ENCODE measurements at places on chromosomes 5 and 9. TPM values are rescaled to one million over a fixed set of nuclear protein-coding genes. Genes with fewer than 3 reads are reported as not detected.

- peaks cover 10% of the 10 kb centered on the region for H3K27me3 ChIP-seq
- no peak overlapping the region for H3K4me3 ChIP-seq
- H3K4me1 ChIP-seq: no peaks in the 10 kb centered on the region
- no peak overlapping the region for H3K27ac ChIP-seq
- no peaks in the 10 kb centered on the region for H3K36me3 ChIP-seq
- DNase-seq: no peak
Observed at GRCh38 chr5:14247054-14247386, 103.9 kb downstream of the TRIO start.

Gene SPATA31C1
- total RNA-seq: not detected

DNA sequence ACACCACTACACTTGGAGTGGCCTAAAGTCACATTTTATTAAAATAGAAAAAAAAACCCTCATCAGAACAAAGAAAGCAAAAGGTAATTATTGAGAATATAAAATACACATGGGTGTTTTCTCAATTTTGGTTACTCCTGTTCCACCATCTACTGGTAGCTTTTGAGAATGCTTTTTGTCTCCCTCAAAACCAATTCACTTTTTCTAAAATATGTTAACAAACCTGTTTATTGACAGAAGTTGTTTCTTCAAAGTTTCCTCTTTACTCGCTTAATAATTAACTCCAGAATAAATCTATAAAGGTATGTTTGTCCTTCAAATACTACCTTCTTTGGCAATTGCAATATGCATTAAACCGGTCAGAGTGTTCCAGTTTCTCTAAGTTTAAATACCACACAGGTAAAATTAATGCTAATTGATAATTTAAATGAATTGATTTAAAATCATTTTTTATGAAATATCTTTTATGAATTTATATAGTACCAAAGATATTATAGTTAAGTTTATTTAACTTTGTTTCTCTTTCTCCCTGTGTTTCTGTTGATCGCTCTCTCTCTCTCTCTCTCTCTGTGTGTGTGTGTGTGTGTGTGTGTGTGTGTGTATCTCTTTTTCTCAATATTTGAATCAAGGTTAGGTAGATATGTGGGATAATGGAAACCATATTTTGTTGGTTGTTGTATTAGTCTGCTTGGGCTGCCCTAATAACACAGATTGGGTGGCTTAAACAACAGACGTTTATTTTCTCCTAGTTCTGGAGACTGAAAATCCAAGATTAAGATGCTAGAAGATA lies 487.4 kb downstream of the PRDM9 start:
- no peaks in the 10 kb centered on the region for H3K4me1 ChIP-seq
- no peak for DNase-seq
- no peaks in the 10 kb centered on the region for H3K27me3 ChIP-seq
- H3K36me3 ChIP-seq: no peaks in the 10 kb centered on the region
- H3K4me3 ChIP-seq: no peak overlapping the region

- H3K27me3 ChIP-seq: no peaks in the 10 kb centered on the region
- H3K4me1 ChIP-seq: no peaks in the 10 kb centered on the region
- no peak for DNase-seq
- no peak overlapping the region for H3K4me3 ChIP-seq
- no peak overlapping the region for H3K27ac ChIP-seq
Observed at GRCh38 chr5:138841531-138841930, 33.6 kb downstream of the LRRTM2 start.

Gene DIPK1B
- 0.88 TPM for total RNA-seq

GRCh38 chr5:61680247-61680646 lies 348.2 kb downstream of the ZSWIM6 start:
- H3K27me3 ChIP-seq: no peaks in the 10 kb centered on the region
- no peaks in the 10 kb centered on the region for H3K4me1 ChIP-seq
- H3K36me3 ChIP-seq: no peaks in the 10 kb centered on the region
- no peak overlapping the region for H3K4me3 ChIP-seq
- H3K27ac ChIP-seq: no peak overlapping the region

Gene HAND1
- not detected for total RNA-seq

- no peak overlapping the region for H3K27ac ChIP-seq
- H3K36me3 ChIP-seq: peaks cover 8% of the 10 kb centered on the region
- no peaks in the 10 kb centered on the region for H3K27me3 ChIP-seq
- H3K4me1 ChIP-seq: peaks cover 8% of the 10 kb centered on the region
Observed at GRCh38 chr9:128940946-128941755, 6.3 kb downstream of the DOLK start.

Gene IL9
- not detected for total RNA-seq

GRCh38 chr5:71703941-71704340 lies 15.1 kb upstream of the CARTPT start:
- no peak overlapping the region for H3K4me3 ChIP-seq
- no peaks in the 10 kb centered on the region for H3K36me3 ChIP-seq
- H3K27me3 ChIP-seq: no peaks in the 10 kb centered on the region
- H3K27ac ChIP-seq: no peak overlapping the region
- DNase-seq: no peak
